CD4-positive, alpha-beta T cell treated with Interleukin-6 at 100 ng/mL for 8 hours (primary cell): ENCODE measurements at places on chromosomes 7 and 10.

- no peak for DNase-seq
These were observed 789 bp downstream of the TCF7L2 start for GRCh38 chr10:112950714-112951358.

DNA sequence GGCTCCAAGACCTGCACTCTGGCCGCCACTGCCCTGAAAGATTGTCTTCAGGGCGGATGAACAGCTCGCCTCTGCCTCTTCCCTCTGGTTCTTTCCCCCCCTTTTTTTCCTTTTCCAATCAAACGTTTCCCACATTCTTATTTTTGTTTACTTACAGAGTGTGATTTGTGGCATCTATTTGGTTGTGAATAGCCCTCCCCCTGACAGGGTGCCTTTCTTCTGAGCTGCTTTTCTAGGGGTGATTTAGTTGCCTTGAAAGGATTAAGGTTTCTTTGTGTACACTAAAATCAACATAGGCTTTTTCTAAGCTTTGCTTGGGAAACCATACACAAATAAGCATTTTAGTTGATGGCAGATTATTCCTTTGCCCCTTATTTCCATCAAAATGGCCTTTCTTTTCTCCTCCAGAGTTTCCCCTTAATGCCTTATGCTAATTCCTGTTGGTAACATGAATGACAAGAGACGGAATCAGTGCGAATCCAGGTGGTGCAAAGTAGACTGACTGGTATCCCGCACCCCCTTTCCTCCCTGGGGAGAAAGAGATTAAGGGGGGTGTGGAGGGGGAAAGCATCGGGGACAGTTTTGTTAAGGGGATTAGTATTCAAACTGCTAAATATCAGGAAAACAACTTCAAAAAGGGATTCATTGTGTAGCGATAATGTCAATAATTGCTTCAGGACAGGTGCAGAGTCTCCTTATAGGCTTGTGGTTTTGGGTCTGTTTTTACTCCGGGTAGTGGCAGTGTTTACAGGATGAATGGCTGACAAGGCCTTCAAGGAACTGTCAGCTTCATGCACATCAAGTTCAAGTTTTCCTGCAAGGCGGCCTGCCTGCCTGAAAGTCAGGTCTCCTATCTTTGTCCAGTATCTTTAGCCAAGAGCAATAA is 431.6 kb upstream of the GALNT17 start:
- no peak for DNase-seq

DNA sequence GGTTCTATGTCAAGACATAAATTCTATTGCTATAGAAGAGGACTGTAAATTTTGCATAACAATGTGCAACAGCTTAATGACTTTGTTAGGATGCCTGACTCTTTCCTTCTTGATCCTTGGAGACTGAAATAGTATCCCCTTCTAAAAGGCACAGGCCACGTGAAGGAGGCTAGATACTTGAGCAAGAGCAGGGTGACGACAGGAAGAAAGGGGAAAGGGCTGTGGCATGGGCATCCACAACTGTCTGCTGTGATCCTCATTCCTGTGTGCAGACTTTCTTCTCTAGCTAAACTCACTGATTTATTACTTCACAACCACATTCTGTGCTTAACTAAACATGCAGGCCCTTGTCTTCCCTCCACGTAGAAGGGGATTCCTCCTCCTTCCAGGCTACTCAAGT is 1111.8 kb upstream of the C7orf33 start:
- DNase-seq = no peak

GRCh38 chr7:132108563-132108962 is 467.7 kb downstream of the PLXNA4 start:
- DNase-seq = no peak

DNA sequence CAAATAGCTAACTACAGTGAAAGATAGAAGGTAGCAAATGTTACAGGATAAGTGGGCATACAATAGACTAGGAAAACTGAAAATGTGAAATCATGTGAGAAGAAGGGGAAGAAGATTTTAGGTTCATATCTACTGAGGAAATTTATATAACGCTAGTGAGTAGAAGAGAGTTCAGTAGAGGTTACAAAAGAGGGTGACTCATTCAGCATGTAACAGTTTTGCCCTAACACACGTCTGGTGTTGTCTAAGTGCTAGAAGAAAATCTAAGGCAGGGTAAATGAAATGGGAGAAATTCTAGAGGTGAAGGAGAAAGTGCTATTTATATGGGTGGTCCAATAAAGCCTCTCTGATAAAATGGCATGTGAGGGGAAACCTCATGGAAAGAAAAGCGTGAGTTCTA is 731.4 kb upstream of the POT1 start:
- no peak for DNase-seq

DNA sequence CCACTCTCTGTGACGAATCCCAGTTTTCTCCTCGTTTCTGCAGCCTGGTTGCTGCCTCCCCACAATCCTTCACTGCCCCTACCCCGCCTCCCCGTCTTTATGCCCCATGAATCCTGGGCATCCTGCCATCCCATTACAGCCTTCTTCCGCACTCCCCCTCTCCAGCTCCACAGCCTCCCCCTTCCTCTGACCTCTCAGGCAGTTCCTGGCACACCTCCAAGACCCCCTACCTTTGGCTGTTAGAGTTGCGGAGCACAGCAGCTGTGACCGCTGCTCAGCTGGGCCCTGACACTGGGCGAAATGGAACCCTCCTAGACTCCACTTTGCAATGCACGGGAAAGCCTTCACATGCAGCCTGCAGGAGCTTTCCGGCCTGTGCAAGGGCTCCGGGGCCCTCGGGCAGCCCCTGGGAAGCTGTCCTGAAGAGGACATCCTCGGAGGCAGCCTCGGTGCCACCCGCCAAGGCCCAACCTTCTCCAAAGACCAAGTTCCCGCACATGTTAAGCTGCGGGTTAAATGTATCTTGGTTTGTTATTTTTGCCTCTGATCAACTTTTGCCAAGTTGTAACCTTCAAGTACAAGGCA is 400.7 kb upstream of the MKI67 start:
- no peak for DNase-seq

DNA sequence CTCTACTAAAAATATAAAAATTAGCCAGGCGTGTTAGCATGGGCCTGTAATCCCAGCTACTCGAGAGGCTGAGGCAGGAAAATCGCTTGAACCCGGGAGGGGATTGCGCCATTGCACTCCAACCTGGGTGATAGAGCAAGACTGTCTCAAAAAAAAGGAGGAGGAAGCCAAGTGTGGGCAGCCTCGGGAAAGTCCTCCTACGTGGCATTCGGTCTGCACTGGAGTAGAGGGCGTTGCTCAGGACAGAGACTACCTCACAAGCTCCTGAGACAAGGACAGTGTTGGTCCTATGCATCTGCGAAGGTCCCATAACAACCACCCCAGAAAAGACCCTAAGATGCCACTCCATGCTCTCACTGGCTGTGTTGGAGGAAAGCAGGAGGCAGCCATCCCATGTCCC is 10.0 kb upstream of the SERPINE1 start:
- DNase-seq = no peak
